ENCODE measurements at places on chromosomes 13 and 19.
A peak's percentile ranks its signal among the peaks of the same experiment; 100 is the strongest.

GRCh38 chr13:112685896-112686295 is 3.9 kb upstream of the ATP11A start:
- no peak for DNase-seq

DNA sequence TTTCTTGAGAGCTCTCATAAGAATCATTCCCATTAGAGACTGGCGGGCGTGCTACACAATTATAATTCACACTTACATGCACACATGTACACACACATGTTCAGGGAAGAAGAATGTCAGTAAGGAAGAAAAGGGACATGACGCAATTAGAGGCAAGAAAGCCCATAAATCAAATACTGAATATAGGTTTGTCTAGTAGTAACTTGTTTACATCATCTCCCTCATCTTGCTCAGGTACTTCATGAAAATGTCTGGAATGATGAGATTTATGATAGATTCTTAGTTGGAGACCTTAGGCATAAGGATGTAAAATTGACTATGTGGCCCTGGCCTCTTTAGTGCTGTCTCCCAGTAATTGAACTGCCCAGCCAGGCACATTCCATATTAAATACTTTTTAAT is 628.0 kb upstream of the PCDH20 start:
- no peak for DNase-seq

DNA sequence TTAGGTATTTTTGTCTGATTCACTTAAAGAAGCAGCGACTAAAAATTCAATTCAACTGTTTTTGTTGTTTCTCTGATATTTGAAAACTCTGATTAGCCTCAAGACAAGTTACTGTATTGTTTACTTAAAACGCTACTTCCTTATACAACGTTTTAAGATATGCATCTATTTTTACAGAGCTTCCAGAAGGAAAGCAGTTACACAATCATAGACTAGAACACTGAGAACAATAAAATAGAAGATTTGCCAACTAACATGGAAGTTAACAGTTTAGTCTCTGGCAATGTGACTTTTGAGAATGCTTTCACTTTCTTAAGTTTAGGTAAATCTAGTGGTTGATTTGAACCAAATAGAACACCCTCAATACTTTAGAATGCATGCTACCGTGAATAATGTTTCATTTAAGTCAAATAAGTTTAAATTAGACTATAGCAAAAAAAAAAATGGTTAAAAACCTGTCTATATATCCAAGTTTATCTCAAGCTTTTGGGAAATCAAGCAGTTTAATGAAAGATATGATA is 614.8 kb downstream of the DACH1 start:
- DNase-seq = no peak

DNA sequence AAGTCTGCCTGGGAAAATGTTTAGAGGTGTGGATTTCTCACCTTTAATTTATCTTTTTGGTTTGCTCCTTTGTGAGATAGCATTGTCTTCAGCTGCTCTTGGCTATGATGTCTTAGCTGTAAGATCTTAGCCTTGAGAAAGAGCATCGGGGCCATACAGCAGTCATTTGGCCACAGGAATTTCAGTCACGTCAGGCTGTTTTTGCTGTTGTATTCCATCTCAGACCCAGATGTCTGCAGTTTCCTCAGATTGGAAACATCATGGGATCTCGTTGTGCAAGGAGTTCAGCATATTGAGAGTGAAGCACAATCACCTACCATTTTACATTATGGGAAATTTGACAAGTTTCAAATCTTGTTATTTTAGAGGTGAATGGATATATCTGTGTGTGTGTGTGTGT is 89.3 kb upstream of the C1QTNF9B start:
- DNase-seq = no peak

GRCh38 chr13:71408416-71408815 is 458.6 kb downstream of the DACH1 start:
- DNase-seq = no peak

- peak; percentile 90 for DNase-seq
These were observed at the start of gene PEX11G for GRCh38 chr19:7488736-7489353. TSS of gene PEX11G (minus strand) at chr19:7489035. CDS start at chr19:7489010, 25 bp downstream.

DNA sequence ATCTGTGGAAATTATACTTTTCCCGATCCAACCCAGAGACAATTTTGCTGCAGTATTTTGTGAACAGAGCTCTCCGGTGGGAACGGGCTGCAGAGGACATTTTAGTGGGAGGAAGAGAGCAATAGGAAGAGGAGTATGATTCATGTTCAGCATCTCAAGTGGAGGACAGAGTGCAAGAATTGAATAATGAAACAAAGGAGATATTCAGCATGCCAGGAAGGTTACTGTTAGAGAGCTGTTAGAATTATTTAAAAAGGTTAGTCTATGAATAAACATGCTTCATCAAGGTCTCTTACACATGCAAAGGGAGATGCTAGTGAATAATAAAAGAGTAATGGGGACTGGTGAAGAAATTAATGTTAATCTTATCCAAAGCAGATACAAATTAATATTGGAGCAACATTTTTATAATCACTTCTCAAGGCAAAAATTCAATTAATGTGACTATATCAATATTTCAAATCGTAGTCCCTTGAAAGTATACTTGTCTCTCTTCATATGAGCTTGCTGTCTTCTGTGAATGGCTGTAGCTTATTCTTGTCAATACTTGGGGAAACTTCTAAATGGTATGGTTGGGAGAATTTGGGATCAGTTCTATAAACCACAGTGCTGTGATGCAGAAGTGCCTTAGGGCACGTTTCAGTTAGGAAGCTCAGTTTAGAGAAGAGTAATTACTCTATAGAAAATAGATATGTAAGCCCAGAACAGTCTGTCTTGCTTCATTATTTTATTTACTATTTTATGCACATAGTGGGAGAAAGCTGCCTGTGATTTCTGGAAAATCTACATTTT is 1165.8 kb downstream of the OLFM4 start:
- no peak for DNase-seq
